ENCODE measurements at places on chromosomes 11 and 22.

- DNase-seq: no peak
These were observed 48.2 kb upstream of the CCDC134 start for GRCh38 chr22:41752011-41752970.

GRCh38 chr11:122038543-122038942, 77.5 kb downstream of the BLID start:
- peak; percentile 73 for DNase-seq

- no peak for DNase-seq
These were observed 191.9 kb downstream of the CEP164 start for GRCh38 chr11:117519590-117519989.

- DNase-seq: no peak
These were observed 714.4 kb downstream of the METTL15 start for GRCh38 chr11:28822576-28822975.

DNA sequence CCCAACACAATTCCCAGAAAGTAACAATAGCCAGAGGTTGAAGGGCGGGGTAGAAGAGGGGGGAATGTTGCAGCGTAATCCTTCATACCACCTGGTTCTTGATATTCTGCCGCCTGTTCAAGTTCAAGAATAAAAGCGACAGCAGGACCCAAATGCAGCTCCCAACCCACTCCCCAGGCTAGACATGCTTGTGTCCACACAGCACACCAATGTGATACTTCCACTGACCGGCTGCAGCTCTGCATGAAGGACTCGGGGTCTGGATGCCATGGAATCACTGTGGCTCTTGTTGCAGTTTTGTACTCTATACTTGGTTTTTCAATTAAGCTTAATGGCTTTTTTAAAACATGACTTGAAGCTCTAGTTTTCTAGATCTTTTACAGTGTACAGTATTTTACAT, 6.5 kb downstream of the SRPRA start:
- no peak for DNase-seq

- DNase-seq: no peak
These were observed 88.5 kb upstream of the FIBIN start for GRCh38 chr11:26905368-26905767.

DNA sequence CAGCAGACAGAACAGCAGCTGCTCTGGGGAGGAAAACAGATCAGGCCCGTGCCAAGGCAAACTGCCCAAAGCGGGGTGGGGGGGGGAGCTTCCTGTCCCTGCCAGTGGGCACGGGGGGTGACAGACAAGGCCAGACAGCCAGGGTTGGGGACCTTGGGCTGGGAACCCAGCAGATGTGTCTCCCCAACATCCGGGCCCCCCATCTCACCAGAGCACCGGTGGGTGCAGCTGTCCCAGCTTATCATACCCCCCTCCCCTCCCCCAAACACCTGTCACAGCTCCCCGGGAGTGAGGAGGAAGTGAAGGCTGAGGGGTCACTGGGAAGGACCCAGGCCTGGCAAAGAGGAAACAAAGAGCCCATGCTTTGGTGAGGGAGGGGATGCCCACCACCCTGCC, 1.3 kb downstream of the PPP1R14B start:
- no peak for DNase-seq

DNA sequence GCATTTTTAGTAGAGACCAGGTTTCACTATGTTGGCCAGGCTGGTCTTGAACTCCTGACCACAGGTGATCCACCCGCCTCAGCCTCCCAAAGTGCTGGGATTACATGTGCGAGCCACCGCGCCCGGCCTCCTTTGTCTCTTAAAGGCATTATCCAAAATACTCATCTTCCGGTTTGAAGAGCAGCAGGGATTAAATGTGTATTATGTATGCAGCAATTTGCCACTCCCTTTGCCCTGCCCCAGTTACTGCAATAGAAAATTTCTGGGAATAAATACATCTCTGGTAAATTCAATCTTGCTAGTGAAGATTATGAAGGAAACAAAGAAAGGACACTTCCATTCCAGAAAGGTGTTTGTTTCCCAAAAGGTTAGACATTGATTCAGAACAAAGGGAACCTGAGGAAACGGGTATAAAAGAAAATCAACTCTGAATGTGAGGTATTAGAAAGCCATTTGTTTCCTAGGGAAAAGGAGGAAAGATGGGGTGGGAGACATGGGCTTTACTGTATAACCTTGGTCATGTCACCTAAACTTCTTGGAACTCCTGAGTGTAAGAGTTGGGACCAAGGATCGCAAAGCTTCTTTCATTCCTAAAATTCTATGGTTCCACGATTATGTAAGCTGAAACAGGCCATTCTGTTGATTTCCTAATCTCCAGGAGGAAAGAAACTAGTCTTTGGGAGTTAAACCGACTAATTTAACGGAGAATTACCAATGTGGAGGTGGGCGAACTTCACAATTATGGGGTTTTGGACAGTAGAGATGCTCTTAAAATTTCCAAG, 959 bp upstream of the HIPK3 start:
- no peak for DNase-seq

DNA sequence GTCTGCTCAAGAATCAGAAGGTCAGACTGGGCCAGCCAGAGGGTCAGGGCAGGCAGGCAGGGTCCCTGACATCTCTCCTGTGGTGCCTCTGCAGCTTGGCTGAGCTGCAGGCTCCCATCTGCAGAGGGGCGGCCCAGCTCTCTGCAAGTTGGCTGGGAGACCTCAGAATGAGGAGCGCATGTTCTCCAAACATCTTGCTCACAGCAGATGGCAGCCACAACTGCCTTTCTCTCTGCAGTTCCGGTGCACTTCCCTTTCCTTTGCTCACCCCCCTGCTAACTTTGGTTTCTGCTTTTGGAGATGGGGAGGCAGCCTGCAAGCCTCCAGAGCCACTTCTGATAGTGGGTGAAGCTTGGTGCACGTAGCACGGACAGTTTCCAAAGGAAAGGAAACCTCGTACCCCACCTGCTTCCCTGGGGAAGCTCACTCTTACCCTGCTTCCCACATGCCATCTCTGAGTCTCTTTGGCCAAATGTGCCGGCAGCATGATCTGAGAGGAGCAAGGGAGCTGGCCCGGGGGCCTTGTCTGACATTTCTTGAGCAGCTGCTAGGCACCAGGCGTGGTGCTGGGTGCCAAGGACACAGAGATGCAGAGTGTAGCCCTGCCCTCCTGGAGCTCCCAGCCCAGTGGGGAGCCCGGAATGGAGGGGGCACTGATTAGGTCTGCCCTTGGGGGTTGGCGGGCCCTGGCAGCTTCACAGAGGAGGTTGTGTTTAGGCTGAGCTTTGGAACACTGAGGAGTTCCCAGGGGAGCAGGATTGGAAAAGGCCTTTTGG, 18.2 kb downstream of the DAGLA start:
- no peak for DNase-seq

DNA sequence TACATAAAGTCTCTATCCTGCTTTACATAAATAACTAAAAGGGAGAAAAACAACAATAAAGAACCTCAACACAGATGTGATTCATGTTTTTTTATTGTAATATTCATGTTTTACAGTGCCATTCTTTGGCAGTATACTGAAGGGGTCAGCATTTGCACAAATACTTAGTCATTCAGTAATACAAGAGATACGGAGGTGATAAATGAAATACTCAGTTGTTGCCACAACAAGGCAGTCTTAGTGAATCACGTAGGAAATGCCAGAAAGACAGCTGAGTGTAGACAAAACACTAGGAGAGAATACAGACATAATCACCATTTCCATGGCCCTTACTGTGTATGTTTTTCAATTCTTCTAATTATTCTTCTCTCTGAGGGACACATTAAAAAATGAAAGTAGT, 910.4 kb downstream of the METTL15 start:
- DNase-seq: peak; percentile 57

GRCh38 chr22:48268771-48269552, 1506.5 kb downstream of the TBC1D22A start:
- no peak for DNase-seq

GRCh38 chr11:13983081-13983751, 20.7 kb downstream of the SPON1 start:
- no peak for DNase-seq

GRCh38 chr11:75028321-75028720, 39.6 kb downstream of the NEU3 start:
- no peak for DNase-seq

- no peak for DNase-seq
These were observed 59.0 kb downstream of the TMPRSS5 start for GRCh38 chr11:113647108-113647507.

DNA sequence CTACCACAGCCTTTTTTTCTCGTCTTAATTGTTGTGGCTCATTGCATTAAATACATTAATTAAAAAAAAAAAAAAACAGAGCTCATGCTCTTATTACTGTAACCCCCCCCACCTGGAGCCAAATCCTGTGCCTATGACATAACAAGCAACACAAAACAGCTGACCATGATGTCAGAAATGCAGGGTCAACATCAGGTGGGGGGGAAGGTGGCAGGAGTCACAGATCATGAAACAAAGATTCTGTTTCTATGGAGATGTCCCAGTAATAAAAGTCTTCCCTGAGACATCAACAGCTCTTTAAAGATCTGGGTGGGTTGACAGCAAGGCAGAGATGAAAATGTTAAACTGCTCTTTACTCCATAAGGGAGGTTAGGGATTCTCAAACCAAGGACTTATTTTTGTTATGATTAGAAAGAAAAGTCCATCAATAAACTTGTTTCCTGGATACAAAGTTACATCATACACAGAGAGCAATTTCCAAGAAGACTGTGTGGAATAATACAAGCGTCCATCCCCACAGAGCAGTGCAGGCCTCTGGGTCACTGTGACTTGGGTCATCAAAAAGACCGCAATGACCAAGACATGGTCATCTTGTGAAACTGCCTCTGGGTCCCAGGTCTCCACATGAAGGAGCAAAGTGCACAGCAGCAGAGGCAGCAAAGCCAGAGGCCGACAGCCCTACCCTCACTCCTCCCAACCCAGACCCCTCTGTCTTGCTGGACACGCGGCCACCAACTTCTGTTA, 42.7 kb upstream of the CYP2D6 start:
- no peak for DNase-seq

DNA sequence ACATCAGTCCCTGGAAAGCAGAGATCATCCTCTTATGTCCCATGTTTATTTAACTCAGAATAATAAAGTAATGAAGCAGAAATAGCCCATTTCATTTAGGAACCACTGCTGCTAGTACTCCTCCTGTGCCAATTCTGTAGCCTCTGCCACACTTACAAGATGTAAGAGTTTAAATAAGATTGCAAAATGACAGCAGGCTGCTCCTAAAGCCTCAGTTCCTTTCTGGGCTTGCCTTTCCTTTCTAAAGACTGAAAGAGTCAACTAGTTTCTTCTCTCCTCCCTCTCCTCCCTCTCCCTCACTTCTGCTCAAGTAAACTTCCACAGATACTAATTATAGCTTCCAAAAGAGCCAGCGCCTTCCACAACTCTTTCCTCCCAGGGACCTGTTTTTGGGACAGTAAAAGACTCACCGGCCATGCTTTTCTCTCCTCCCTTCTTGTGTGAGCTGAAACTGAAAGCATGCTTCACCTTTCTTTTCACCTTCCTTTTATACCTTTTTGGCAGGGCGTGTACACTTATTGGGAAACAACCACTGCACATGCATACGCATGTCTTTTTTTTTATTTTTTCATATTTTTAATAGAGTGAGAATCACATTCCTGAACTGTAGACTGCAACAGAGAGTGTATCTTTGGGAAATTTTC, 26.1 kb upstream of the CARD16 start:
- DNase-seq: no peak

- DNase-seq: no peak
These were observed 190.1 kb upstream of the E2F8 start for GRCh38 chr11:19430754-19431398.

DNA sequence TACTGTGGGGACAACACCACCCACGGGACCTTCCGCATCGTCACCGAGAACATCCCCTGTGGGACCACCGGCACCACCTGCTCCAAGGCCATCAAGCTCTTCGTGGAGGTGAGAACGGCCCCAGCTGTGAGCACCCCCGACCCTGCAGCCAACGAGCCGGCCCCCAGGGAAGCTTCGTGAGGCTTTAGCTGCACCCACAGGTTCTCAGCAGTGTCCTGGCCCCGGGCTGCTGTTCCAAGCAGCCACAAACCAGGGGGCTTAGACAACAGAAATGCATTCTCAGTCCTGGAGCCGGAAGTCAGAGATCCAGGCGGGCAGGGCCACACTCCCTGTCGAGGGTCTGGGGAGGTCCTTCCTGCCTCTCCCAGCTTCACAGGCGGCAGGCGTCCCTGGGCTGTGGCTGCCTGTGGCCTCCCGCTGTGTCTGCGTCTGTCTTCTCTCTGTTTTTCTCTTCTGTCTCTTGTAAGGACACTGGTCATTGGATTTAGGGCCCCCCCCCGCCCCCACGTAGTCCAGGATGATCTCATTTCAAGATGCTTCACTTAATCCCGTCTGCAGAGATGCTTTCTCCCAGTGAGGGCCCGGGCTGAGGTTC, 12.5 kb downstream of the MUC5B start:
- DNase-seq: no peak

DNA sequence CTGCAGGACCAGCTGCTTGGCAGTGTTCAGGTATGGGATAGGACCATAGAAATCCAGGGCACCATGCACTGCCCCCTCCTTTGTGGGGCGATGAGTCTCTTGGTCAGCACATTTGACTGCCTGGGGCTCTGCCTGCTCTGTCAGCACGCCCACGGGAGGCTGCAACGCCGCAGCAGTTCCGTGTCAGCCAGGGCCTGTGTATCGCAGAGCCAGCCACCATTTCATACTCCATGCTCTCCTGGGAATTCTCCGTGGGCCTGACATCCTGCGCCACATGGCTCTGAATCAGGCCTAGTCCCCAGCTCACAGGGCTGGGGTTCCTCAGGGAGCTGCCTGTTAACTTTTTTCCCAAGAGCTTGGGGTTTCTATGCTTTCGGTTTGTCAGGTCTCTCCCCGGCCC, 16.9 kb upstream of the RELT start:
- DNase-seq: no peak

DNA sequence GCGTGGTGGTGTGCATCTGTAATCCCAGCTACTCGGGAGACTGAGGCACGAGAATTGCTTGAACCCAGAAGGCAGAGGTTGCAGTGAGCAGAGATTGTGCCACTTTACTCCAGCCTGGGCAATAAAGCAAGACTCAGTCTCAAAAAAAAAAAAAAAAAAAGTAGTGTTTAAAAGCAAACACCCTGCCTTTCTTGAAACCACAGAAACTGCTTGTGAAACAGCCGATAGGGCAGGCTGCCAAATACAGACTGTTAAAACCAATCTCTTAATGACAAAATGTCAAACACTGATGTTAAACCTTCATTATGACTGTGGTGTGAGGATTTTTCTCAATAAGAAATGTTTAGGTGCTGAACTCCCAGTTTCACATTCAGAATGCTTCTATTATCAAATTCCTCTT, 27.3 kb downstream of the MARK2 start:
- DNase-seq: no peak

DNA sequence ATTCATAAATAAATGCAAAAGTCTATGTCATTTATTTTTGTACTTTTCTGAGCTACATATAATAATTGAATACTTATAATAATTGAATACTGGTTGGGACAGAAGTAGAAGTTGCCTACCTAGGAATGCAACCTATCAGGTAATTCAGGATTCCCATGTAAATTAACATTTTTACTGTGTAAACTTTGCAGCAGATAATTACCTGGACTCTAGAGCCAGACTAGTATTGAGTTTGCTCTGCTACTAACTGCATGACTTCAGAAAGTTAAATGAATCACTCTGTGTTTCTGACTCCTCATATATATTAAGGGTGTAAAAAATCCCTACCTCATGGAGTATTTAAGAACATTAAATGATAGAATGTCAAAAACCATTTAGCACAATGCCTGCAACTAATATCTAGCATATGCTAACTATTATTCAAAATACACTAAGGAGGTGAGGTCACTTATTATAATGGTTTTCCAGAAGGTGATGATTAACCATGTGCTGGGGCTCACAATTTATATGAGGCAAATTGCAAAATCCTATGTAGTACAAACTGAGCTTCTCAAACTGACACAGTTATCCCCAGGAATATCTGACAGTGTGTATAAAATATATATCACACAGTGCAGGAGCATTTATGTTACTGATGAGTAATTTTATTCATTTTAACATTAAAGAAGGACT, 138.1 kb upstream of the ANO3 start:
- DNase-seq: peak; percentile 40
